ENCODE measurements at places on chromosomes 16 and 17. TPM values are rescaled to one million over a fixed set of nuclear protein-coding genes. Genes with fewer than 3 reads are reported as not detected.

The KRTAP17-1 gene
- not detected for polyA plus RNA-seq

The HASPIN gene
- 0.74 TPM for polyA plus RNA-seq

The GPR139 gene
- not detected for polyA plus RNA-seq

The CRYM gene
- 0.26 TPM for polyA plus RNA-seq

The CDH13 gene
- polyA plus RNA-seq = 0.13 TPM

DNA sequence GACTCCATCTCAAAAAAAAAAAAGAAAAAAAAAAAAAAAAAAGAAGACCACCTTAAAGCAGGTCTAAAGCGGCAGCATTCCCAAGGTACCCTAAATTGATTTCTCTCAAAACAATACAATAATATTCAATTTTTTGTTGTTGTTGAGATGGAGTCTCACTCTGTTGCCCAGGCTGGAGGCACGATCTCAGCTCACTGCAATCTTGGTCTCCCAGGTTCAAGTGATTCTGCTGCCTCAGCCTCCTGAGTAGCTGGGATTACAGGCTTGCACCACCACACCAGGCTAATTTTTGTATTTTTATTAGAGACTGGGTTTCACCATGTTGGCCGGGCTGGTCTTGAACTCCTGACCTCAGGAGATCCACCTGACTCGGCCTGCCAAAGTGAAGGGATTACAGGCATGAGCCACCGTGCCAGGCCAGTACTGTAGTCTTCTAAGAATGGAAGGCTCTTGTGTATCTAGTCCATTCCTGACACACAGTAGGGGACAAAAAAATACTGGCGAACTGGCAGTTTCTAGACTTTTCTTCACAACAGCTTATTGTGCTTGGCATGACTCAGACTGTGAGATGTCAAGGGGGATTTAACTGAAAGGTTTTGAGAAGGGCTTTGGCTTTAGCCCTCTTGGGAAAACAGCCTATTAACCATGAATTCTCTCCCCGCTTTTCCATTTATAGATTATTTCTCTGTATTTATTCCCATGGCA, 17.3 kb downstream of the CDR2 start:
- DNase-seq = no peak

GRCh38 chr17:12522743-12523183, 142.9 kb upstream of the MYOCD start:
- DNase-seq = no peak

GRCh38 chr16:79134300-79134699, 466.2 kb downstream of the MAF start:
- no peak for DNase-seq

DNA sequence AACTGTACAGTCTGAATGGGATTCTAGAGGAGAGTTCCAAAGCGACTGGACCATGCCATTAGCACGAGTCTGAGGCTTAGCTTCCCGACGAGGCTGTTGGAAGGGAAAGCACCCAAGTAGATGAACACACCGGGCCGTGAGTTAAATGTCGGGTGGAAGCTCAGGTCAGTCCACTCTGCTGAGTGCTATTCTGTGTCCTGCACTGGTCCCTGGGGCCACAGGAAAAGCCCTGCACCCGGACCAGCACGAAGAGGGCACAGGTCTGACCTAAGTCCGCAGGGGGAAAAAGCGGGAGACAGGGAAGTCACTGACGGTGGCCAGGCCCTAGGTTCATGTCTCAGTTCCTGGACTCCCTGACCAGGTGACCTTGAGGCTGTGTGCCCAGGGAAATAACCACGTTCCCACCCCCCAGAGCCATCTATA, 44.1 kb upstream of the RBFOX3 start:
- DNase-seq = no peak

GRCh38 chr17:44633998-44634397, 22.3 kb upstream of the MEIOC start:
- DNase-seq = no peak

DNA sequence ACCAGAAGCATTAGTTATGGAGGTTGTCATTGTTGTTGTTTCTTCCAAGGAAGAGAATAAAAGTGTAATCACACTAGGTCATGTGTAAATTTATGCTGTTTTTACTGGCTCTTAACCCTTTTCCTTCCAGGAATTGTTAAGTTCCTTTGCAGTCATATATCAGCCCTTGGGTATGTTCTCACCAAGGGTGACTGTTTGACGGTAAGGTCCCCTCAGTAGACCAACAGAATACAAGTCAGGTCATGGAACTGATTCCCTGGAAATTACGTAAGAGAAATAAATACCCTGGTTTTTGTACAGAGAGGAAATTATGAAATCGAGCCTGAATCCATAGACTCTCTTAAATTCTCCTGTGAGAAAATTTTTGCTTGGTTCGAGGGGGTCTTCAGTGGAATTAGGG, 11.2 kb upstream of the KCNJ2 start:
- DNase-seq = no peak

- DNase-seq = peak; percentile 48
Measured at GRCh38 chr17:27569884-27570577, 61.0 kb upstream of the LGALS9 start.

GRCh38 chr16:84557059-84557458, 52.6 kb upstream of the MEAK7 start:
- DNase-seq = peak; percentile 5
